ENCODE measurements at places on chromosomes 6 and 20.

GRCh38 chr6:110378552-110378951 lies 20.4 kb upstream of the METTL24 start:
- no peak for DNase-seq

- peak; percentile 70 for DNase-seq
Measured at GRCh38 chr20:23349338-23350195, 1.0 kb upstream of the NXT1 start.

- no peak for DNase-seq
Measured at GRCh38 chr6:10901770-10902169, 14.9 kb downstream of the SYCP2L start.

DNA sequence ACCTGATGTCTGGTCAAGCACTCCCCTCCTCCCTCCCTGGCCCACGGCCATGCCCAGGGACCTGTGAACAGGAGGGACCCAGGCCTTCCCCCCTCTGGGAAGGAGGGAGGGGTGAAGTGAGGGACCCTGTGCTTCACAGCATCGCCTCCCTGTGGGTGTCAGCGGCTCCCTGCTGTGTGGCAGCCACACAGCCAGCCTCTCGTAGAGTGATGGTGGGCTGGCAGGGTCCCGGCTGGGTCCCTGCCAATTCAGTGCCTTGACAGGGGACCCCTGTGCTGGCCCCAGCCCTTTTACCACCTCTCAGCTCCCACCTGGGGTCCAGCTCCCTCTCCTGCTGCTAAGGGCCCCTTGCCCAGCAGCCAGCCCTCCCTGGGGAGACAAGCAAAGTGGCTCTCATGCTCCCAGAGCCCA lies 31.3 kb upstream of the GRM4 start:
- DNase-seq = no peak

DNA sequence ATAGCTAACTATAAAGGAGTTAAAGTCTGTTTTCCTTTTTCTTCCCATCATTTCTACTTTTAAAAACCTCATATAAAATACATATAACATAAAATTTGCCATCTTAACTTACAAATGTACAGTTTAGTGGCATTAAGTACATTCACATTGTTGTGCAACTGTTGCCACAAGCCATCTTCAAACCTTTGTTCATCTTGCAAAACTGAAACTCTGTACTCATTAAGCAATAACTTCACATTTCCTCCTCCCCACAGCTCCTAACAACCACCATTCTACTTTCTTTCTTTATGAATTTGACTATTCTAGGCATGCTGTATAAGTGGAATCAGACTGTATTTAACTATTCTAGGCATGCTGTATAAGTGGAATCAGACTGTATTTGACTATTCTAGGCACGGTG lies 4.5 kb downstream of the CCDC170 start:
- DNase-seq = no peak

DNA sequence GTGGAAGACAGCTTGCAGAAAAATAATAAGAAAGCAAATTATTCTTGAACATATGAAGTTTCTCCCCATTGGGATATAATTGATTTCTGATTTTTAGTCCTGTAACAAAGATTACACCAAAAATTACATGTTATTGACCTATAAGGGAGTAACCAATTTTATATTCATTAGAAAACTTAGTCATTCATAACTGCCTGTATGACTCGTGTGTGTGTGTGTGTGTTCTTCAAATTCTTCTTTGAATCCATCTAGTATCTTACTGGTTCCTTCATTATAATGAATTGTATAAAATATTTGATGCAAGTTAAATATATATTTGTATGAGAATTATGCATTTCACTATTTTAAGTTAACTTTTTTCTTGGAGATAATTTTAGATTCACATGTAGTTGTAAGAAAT lies 310.4 kb downstream of the HAO1 start:
- no peak for DNase-seq

DNA sequence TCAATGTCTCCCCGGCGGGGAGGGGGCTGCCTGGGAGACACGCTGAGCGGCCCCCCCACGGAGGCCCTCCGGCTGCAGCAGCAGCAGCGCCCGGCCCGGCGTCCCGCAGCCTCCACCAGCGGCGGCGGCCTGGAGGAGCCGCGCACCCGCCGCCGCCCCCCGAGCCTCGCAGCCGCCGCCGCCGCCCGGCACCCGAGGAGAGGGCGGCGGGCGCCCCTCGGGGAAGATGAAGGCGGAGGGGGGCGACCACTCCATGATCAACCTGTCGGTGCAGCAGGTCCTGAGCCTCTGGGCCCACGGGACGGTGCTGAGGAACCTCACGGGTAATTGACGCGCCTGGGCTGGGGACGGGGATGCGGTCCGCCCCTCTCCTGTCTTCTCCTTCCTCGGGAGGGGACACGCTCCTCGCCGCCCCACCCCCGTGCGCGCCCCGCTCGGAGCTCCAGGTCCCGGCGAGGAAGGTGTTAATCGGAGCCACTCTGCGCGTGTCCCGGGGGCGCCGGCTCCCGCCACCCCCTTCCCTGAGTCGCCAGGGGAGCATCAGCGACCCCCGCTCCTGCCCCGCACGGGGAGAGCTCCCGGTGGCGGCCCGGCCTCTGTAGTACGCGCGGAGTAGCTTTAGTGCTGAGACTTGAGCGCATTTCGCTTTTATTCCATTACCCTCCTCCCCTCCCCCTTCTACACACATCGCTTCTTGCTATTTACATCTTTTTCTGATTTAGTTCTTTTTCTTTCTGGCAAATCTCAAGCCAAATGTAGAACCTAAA lies 686 bp downstream of the TMEM170B start:
- peak; percentile 35 for DNase-seq

- no peak for DNase-seq
Measured at GRCh38 chr20:17189976-17190695, 36.7 kb upstream of the PCSK2 start.

GRCh38 chr6:136526937-136527336 lies 23.3 kb downstream of the MAP7 start:
- no peak for DNase-seq

DNA sequence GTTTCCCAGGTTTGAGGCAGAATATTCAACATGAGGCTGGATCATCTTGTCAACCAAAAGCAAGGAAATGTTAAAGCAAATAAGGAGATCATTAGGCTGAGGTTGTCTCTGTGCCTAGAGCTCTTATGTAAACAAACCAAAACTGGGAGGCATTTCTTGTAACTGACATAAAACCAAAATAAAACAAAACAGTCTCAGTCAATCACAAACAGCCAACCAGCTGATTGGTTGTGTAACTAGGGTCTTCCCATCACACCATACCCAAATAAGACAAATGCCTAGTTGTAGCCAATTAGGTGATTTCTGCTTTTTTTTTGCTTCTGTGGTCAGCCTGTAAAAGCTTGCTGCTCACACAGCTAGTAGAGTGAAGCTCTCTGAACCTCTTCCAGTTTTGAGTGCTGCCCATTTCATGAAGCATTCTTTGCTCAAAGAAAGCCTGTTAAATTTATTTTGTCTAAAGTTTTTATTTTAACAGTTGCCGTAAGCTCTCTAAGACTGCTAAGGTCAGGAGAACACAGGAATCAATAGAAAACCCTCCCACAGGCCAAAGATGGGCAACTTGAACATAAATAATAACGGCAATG lies 8.9 kb upstream of the FITM2 start:
- no peak for DNase-seq

DNA sequence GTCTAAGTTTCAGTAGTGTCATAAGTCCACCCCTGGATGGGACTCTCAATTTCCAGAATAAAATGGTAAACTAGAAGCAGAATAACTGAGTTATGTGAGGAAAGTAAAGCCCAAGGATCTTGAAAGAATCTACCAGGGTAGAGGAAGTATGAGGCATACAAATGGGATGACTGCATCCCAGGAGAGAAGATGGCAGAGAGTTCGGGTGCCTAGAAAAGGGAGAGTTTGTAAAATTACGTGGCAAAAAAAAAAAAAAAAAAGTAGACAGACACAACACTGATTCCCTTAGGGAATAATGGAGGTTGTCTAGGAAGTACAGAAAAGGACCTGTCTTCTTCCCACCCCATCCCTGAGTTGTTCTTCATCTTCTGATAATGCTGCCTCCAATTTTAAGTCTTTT lies 3.4 kb downstream of the GABBR1 start:
- no peak for DNase-seq

DNA sequence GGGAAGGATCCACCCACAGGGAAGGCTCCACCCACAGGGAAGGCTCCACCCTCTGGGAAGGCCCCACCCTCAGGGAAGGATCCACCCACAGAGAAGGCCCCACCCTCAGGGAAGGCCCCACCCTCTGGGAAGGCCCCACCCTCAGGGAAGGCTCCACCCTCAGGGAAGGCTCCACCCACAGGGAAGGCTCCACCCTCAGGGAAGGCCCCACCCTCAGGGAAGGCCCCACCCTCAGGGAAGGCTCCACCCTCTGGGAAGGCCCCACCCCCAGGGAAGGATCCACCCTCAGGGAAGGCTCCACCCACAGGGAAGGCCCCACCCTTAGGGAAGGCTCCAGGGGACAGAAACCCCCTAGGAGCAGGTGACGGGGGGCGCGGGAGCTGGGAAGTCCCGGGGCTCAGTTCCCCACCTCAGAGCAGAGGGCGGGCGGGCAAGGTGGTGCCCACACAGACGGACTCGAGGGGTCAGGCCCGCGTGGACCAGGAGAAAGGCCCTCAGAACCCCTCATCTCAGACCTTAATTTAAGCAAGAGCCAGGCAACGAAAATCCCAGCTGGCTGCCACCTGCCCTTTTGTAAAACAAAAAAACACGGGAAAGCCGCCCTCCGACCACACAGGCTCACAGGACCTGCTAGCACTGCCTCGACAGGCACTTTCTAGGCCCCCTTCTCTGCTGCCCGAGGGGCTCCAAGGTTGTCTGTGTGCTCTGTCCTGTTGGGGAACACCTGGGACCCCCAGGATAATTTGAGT lies 39.7 kb downstream of the KCNQ2 start:
- no peak for DNase-seq

GRCh38 chr20:51404297-51405060 lies 138.0 kb downstream of the NFATC2 start:
- DNase-seq = peak; percentile 69

- DNase-seq = no peak
Measured at GRCh38 chr6:22568854-22569253, 512 bp upstream of the HDGFL1 start.

- no peak for DNase-seq
Measured at GRCh38 chr6:108951351-108951953, 103.2 kb downstream of the ARMC2 start.

- no peak for DNase-seq
Measured at GRCh38 chr20:50048420-50049166, 64.4 kb downstream of the UBE2V1 start.

DNA sequence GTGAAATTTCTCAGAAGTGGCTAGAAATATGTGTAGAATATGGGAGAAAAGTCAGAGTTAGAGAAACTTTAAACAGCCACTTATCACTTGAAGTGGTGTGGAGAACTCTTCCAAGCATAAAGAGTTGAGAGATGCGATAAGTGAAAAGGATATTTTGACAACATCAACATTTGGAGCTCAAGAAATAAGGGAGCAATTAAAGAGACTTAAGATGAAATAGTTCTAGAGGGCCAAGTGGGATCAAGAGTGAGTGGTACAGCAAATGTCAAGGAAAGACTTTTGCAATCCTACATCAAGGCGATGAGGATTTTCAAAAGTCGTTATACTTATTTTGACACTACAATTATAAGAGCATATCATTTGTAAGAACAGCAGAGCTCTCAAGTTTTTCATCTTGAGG lies 9.6 kb downstream of the RSPH4A start:
- DNase-seq = no peak

DNA sequence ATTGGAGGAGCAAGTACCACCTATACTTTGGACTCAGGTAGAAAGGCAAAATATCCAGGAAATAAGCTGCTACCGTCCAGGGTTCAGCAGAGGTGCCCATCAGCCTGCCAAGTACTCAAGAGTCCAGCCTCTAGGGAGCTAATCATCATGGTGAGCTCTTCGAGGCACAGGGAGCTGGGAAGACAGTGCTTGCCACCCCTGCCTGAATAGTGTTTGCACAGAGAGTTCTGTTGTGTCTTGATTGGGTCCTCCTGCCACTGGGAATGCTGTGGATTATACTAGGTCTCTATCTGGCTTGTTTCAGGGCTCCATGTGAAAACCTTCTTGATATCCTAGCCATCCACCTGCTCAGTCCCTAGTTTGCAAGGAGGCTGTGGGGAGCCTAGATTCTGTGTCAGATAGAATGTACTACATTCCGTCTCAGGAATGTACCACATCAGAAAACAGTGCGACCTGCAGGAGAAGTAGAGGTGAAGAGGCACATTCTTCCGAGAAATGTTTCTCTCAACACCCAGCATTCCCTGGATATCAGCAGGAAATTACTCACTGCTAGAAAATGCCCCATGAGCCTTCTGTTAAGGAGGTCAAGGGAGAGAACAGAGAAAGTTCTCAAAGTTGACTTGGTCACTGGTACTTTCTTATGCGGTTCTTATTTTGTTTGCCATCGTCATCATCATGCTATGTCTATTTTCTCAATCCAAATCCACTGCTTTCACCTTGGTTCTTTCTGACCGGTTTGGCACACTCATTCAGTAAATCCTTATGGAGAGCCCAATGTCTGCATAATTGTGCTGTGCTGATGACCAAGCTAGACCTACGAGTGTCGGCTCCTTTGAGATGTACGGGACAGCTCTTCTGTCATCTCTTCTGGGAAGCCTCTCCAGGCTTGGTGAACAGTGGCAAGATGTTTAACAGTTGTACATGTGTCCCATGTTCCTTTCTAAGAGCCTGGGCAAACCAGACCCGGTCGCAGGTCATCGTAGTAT lies 30.7 kb downstream of the PTPN1 start:
- no peak for DNase-seq

DNA sequence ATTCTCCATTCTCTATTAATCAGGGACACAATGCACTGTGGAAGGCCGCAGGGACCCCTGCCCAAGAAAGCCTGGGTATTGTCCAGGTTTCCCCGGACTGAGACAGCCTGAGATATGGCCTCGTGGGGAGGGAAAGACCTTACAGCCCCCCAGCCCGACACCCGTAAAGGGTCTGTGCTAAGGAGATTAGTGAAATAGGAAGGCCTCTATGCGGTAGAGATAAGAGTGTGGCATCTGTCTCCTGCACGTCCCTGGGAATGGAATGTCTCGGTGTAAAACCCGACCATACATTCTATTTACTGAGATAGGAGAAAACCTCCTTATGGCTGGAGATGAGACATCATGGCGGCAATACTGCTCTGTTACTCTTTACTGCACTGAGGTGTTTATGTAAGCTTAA lies 15.7 kb upstream of the EIF2S2 start:
- DNase-seq = no peak

DNA sequence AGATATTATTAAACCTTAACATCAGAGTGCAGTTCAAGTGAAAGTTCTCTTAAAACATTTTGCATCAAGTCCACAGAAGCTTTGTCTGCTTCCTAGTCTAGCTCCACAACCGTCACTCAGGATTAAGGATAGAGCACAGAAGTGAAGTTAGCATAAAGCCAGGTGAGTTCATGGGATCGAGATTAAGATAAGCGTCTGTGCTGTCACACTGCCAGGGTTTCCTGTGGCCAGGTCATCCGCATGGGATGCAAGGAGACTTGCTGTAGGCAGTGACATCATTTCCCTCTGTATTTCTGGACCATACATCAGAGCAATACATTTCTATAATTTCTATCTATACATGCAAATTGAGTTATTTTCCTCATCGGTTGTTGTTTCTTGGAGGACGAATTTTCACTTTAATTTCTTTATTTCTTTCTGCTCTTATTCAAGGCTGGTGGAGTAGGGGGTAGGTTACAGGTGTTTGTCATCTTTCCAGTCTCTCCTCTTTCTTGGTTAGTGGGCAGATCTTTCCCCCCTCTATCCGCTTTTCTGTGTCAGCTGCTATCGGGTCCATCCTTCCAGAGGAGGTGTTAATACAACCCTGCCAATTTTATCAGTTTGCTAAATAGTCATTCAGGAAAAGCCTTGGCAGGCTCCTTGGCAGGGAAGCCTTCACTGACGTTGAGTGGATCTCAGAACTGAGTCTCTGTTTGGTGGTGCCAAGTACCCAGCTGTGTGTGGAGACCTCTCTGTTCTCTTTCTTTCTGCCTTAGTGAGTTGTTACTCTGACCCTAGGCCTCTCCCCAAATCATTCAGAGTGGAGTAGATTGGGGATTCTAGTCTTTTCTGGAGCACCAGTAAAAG lies 307.6 kb upstream of the MAP3K7 start:
- DNase-seq = no peak

Measured in stimulated activated CD4-positive, alpha-beta T cell treated with anti-CD3 and anti-CD28 coated beads, Interleukin-4, amount 100 ng/mL, for 4 hours (primary cell).